Mesenchymal stem cell (in vitro differentiated cells and primary cell): ENCODE measurements at places on chromosomes 4 and X.

GRCh38 chr4:80710748-80711451 is 319.6 kb upstream of the BMP3 start:
- H3K36me3 ChIP-seq = no peaks in the 10 kb centered on the region
- no peaks in the 10 kb centered on the region for H3K4me1 ChIP-seq
- no peak overlapping the region for H3K27ac ChIP-seq

GRCh38 chr4:30948653-30949052 is 228.5 kb downstream of the PCDH7 start:
- no peaks in the 10 kb centered on the region for H3K27me3 ChIP-seq
- H3K4me1 ChIP-seq = peaks cover 2% of the 10 kb centered on the region
- no peaks in the 10 kb centered on the region for H3K36me3 ChIP-seq

- DNase-seq = peak; percentile 14
- peaks cover 5% of the 10 kb centered on the region for H3K4me1 ChIP-seq
- H3K36me3 ChIP-seq = peaks cover 4% of the 10 kb centered on the region
- peak overlapping the region; percentile 98 for H3K4me3 ChIP-seq
Measured at GRCh38 chr4:109435635-109436034, 2.0 kb downstream of the SEC24B start.

DNA sequence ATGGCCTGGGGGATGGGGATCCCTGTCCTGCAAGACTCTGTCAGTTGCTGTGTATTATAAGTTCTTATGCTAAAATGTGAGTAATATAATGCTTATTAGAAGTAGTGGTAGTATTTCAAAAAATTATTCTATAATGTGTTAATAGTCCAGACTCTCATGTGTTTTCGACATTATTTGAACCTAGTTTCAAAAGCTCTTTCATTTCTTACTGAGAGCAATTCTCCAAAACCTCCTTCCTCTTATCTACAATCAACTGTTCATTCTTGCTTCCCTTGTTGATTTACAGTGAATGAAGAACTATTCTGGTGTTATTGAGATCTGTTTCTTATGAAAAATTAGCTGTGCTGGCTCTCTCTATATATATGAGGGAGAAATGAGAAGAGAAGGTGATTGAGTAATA is 32.9 kb upstream of the PTPN13 start:
- no peaks in the 10 kb centered on the region for H3K27me3 ChIP-seq
- H3K27ac ChIP-seq = no peak overlapping the region
- DNase-seq = no peak
- H3K4me3 ChIP-seq = no peak overlapping the region
- H3K36me3 ChIP-seq = no peaks in the 10 kb centered on the region

DNA sequence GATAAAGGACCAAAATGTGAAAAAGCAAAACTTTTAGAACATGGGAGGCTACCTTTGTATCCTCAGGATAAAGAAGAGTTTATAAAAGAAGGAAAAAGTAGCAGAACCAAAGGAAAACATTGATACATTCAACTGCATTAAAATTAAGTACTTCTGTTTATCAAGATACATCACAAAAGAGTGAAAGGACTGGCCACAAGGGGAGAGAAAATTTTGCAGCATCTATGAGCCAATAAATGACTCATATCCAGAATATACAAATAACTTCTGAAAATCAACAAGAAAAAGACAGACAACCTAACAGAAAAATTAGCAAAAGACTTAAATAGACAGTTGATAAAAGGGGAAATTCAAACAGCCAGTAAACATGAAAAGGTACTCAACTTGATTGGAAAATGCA is 177.1 kb downstream of the RBMX2 start:
- no peak overlapping the region for H3K27ac ChIP-seq
- no peak overlapping the region for H3K4me3 ChIP-seq
- DNase-seq = no peak
- no peaks in the 10 kb centered on the region for H3K27me3 ChIP-seq
- H3K36me3 ChIP-seq = no peaks in the 10 kb centered on the region

- DNase-seq = no peak
- H3K27me3 ChIP-seq = peaks cover 26% of the 10 kb centered on the region
- H3K4me1 ChIP-seq = no peaks in the 10 kb centered on the region
Measured at GRCh38 chr4:6043843-6044242, 25.6 kb upstream of the C4orf50 start.

GRCh38 chr4:8332891-8333331 is 63.4 kb downstream of the HTRA3 start:
- no peaks in the 10 kb centered on the region for H3K36me3 ChIP-seq
- H3K27ac ChIP-seq = no peak overlapping the region
- no peak for DNase-seq
- peaks cover 18% of the 10 kb centered on the region for H3K27me3 ChIP-seq

DNA sequence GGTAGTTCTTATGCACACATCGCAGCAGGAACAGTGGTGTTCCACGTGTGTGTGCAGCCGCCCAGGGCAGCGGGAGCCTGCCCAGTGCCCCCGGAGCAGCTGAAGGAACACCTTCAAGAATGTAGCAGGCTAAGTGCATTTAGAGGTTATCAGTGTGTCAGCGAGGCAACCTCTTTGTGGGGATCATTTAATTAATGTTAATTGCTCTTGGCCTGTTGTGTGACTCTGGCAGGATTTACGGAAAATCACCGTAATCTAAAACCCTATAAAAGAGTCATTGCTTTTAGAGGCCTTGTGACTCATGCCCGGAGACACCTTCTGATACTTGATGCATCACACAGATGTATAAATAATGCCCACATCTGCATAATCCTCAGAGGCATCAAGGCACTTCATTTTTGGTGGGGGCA is 47.3 kb upstream of the GATB start:
- no peaks in the 10 kb centered on the region for H3K27me3 ChIP-seq
- H3K36me3 ChIP-seq = no peaks in the 10 kb centered on the region
- DNase-seq = peak; percentile 28
- peaks cover 11% of the 10 kb centered on the region for H3K4me1 ChIP-seq
- no peak overlapping the region for H3K27ac ChIP-seq
- no peak overlapping the region for H3K4me3 ChIP-seq

GRCh38 chr4:75948822-75949444 is 8.1 kb upstream of the NAAA start:
- no peak overlapping the region for H3K4me3 ChIP-seq
- no peak overlapping the region for H3K27ac ChIP-seq
- H3K4me1 ChIP-seq = no peaks in the 10 kb centered on the region
- H3K36me3 ChIP-seq = peaks cover 14% of the 10 kb centered on the region
- DNase-seq = no peak
- H3K27me3 ChIP-seq = no peaks in the 10 kb centered on the region

DNA sequence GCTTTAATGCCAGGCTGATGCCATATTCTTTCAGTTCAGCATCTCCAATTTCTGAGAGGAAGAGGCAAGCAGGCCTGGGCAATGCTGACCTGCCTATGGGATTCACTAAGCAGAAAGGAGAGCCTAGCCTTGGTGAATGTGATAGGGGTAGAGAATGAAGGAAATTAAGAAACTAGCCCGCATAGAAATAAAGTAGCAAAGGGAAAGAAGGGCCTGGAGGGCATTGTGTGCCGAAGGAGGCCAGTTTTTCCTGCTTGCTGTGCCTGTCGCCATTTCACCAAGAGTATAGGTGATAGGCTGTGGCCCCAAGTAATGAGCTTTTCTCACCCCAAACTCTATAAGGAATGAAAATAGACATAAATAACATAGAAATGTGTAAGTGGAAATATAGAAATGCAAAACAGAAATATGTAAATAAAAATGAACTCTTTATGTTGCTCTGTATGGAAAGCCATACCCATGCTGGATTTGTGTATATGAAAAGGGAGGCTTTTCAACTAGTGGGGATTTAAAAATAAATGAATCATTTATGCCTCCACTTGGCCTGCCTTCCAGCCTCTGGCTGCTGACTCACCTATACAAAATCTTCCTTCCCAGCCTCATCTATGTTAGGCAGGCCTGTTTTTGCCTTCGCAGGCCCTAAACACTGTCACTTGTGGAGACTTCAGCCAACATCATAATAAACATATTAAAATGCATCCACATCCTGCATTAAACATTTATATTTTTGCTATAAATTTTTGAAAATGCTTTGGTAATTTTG is 5.1 kb upstream of the OCRL start:
- peak; percentile 19 for DNase-seq
- H3K36me3 ChIP-seq = no peaks in the 10 kb centered on the region
- H3K4me1 ChIP-seq = no peaks in the 10 kb centered on the region
- H3K4me3 ChIP-seq = no peak overlapping the region

DNA sequence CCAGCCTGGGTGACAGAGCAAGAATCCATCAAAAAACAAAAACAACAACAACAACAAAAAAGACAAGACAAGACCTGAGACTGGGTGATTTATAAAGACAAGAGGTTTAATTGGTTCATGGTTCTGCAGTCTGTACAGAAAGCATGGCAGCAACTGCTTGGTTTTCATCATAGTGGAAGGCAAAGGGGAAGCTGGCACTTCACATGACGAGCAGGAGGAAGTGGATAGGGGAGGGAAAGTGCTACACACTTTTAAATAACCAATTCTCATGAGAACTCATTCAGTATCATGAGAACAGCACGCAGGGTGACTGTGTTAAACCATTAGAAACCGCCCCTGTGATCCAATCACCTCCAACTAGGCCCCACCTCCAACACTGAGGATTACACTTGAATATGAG is 28.4 kb upstream of the SLC10A7 start:
- no peaks in the 10 kb centered on the region for H3K27me3 ChIP-seq
- H3K27ac ChIP-seq = no peak overlapping the region
- H3K4me3 ChIP-seq = no peak overlapping the region

DNA sequence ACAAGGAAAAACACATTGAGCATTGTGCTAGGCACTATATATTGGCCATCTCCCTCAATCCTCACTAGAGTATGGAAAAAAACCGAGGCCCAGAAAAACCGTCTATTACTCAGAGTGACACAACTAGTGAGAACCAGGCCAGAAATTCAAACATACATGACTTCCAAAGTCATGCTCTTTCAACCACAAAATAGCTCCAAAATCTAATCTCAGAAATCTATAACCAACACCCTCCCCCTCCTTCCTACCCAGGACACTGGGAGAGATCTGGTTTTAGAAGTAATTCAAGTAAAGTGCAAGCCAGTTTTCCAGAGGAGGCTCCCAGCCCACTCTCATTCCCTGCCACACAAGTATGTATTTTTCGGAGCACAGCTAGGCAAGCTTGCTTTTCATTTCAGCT is 7.6 kb downstream of the HS3ST1 start:
- peak; percentile 3 for DNase-seq
- H3K4me3 ChIP-seq = no peak overlapping the region
- peaks cover 5% of the 10 kb centered on the region for H3K36me3 ChIP-seq

- no peaks in the 10 kb centered on the region for H3K27me3 ChIP-seq
- no peak for DNase-seq
- no peak overlapping the region for H3K27ac ChIP-seq
- no peak overlapping the region for H3K4me3 ChIP-seq
- H3K4me1 ChIP-seq = peaks cover 7% of the 10 kb centered on the region
Measured at GRCh38 chrX:109472939-109473735, 8.7 kb downstream of the GUCY2F start.

DNA sequence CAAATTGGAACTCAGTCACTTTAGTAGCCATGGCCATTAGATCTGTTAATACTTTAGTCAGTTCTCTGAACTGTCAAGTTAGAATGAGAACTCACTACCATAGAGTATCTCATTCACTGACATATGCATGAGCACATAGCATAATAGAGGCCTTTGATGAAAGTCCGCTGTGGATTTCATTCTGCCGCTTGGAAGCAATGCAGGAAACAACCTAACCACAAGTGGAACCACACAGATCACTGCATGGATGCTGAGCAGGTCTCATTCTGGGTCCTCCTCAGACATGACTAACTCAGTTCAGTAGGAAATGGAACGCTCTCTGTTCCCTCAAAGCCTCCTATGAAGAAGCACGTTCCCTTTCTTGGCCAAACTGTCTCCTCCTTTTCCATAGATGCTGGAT is 1624.8 kb upstream of the TENM3 start:
- H3K36me3 ChIP-seq = no peaks in the 10 kb centered on the region
- H3K27ac ChIP-seq = no peak overlapping the region
- DNase-seq = peak; percentile 6
- no peaks in the 10 kb centered on the region for H3K27me3 ChIP-seq
- H3K4me3 ChIP-seq = no peak overlapping the region

DNA sequence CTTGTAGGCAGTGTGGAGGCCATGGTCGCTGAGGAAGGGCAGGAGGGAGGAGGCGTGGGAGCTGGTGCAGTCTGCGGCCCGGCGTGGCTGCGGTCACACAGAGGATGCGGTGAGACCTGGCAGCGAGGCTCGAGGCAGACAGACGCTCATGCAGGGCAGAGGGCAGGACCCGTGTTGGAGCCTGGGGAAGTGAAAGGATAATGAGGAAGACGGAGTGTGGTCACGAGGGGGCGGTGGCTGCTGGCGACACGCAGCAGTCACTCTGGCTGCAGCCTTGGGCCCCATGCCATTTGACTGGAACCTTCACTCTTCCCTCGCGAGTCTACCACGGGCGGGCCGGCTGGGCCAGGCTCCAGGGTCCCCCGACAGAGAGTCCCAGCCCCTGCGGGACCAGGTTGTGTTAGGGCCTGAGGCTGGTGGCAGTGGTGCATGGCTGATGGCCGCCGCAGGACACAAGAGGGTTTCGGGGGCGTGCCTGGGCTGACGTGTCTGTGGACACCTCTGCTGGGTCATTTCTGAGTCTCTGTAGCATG is 68.8 kb upstream of the HGFAC start:
- no peak overlapping the region for H3K27ac ChIP-seq
- no peaks in the 10 kb centered on the region for H3K27me3 ChIP-seq
- no peak overlapping the region for H3K4me3 ChIP-seq
- H3K4me1 ChIP-seq = peaks cover 52% of the 10 kb centered on the region

DNA sequence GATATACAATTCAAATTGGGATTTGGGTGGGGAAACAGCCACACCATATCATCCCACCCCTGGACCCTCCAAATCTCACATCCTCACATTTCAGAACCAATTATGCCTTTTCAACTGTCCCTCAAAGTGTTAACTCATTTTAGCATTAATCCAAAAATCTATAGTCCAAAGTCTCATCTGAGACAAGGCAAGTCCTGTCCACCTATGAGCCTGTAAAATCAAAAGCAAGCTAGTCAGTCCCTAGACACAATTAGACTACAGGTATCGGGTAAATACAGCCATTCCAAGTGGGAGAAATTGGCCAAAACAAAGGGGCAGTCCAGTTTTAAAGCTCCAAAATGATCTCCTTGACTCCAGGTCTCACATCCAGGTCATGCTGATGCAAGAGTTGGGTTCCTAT is 128.0 kb downstream of the NBDY start:
- no peaks in the 10 kb centered on the region for H3K27me3 ChIP-seq
- H3K4me3 ChIP-seq = no peak overlapping the region
- H3K4me1 ChIP-seq = no peaks in the 10 kb centered on the region
- no peak for DNase-seq
- no peaks in the 10 kb centered on the region for H3K36me3 ChIP-seq

- no peak overlapping the region for H3K27ac ChIP-seq
- peaks cover 5% of the 10 kb centered on the region for H3K27me3 ChIP-seq
- no peak overlapping the region for H3K4me3 ChIP-seq
Measured at GRCh38 chrX:24113181-24113580, 36.3 kb upstream of the ZFX start.

GRCh38 chrX:150205011-150205410 is 158.1 kb upstream of the MAMLD1 start:
- peak; percentile 28 for DNase-seq
- H3K27me3 ChIP-seq = no peaks in the 10 kb centered on the region
- H3K4me1 ChIP-seq = peaks cover 11% of the 10 kb centered on the region
- no peak overlapping the region for H3K27ac ChIP-seq
- H3K4me3 ChIP-seq = no peak overlapping the region
- H3K36me3 ChIP-seq = no peaks in the 10 kb centered on the region
